Central memory CD4-positive, alpha-beta T cell (primary cell): ENCODE measurements at places on chromosomes 4 and X.

DNA sequence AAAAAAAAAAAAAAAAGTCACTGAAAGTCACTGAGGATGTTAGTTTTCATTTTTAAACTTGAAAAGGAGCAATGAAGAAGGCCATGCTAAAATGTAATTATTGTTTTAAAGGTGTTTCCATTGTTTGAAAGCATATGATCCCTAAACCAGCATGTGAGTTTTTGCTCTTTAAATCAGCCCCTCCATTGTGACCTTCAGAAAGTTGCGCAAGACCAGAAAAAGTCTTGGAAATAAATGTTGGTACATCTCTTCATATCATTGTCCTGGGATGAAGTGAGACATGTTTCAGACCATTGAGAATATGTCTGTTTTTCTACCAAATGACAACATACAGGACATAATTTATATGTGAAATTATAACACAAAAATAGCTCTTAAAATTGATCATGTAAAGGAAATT is 150.6 kb downstream of the GPM6A start:
- no peak for DNase-seq

DNA sequence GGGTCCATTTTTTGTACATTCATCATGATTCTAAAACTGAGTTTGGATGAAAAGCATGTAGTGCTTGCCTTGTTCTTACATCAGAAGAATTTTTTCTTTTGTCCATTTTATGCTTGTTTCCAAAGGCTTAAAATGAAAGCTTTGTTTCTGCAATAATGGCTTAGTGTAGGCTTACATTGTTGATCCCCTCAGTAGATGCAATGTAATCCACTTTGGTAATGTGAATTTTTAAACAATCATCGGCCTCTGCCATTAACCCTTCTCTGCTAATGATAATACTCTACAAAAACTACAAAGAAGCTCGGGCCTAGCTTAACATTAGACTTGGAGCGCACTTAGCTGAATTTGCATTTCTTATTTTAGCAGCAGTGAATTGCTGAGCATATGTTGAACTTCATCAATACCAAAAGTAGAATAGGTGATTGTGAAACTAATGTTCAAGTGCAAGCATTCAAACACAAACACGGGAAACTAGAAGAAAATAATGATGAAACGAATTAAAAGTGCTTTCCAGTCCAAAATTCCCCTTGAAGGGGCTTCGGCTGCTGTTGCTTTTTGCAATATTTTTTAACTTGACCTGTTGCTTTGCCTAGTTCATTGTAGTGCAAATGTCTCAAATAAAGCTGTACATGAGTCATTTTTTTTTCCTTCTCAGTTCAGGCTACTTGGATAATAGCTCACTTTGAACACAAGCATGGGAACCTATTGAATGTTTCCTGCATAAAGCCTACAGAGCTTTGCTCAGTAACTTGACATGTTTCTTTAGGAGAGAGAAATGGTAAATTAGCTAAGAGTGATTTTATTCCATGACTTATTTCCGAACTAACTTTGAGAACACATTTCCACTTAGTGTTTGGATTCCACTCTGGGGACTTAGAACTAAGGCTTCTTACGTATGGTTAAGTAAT is 66.5 kb downstream of the SLIT2 start:
- no peak for DNase-seq

GRCh38 chrX:12153741-12154140 is 15.5 kb downstream of the FRMPD4 start:
- no peak for DNase-seq

DNA sequence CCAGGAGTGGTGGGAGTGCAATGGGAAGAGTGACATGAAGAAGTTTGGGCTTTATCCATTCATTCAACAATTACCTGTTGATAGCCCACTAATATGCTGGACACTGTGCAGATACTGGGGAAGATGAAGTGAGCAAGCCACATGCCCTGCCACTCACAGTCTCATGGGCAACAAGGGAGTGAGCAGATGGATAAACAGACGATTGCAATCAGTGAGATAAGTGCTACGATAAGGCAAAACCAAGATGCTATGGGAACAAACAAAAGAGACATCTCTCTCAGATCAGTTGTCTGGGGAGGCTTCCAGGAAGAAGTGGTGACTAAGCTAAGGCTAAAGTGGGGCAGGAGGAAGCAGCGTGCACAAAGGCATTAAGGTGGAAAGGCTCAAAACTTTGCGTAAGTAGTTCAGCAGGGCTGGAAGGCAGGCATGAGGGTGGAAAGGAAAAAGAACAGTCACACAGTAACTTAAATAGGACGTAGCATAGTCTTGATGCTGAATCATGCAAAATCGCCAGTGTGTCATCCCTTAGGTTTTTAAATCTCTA is 31.7 kb downstream of the GAB3 start:
- peak; percentile 60 for DNase-seq

DNA sequence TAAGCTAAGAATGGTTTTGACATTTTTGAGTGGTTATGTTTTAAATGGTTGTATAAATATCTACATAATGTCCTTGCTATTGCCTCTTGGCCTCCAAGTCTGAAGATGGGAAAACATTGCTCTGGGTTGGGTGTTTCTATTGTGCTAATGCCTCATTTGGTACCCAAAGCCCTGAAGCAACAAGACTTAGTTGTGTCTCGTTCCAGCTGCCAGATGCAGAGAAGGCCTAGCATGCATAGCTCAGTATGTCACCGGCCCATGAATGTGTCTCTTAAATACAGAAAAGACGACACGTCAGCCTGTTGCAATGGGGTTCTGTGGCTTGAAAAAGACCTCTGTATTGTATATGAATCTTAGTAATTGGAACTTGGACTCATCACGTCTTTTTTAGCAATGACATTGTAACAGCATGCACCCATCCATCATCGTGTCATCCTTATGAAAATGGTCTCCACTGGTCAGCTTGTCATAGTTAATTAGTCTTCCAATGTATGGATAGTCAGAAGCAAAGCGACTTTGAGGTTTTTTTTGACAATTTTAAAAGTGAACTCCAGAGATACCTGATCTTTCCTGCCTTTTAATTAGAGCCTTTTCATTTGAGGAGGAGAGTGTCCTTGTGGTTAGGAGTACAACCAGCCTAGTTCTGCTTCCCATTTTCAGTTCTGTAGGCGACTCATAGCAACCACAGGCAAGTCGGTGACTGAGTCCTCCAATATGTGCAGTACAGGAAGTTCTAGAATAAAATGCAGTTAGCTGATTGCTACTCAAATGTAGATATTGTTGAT is 126.4 kb upstream of the GATB start:
- no peak for DNase-seq

GRCh38 chr4:181538431-181538830 is 704.8 kb upstream of the TENM3 start:
- no peak for DNase-seq

- DNase-seq: no peak
Measured at GRCh38 chrX:1086444-1087409, 125.7 kb downstream of the CRLF2 start.

GRCh38 chr4:173014113-173014558 is 154.5 kb upstream of the GALNT7 start:
- DNase-seq: no peak

DNA sequence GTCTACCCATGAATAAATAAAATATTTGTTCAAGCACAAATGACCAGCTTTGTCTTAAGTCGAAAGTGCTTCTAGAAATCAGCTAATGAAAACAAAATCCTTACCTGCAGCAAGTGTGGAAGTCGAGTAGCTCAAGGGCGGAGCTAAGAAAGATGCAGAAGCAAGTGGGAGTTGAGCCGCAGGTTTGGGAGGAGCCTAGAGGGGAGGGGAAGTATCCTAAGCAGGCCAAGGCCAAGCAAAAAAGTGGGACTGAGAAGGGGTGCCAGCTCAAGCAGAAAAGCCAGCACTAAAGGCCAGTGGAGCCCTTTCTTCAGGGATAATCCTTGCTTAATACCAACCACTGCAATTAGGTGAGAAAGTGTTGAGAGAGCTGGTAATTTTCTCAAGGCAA is 60.8 kb downstream of the DLG3 start:
- DNase-seq: no peak
